ENCODE measurements at places on chromosomes 2 and 18.

DNA sequence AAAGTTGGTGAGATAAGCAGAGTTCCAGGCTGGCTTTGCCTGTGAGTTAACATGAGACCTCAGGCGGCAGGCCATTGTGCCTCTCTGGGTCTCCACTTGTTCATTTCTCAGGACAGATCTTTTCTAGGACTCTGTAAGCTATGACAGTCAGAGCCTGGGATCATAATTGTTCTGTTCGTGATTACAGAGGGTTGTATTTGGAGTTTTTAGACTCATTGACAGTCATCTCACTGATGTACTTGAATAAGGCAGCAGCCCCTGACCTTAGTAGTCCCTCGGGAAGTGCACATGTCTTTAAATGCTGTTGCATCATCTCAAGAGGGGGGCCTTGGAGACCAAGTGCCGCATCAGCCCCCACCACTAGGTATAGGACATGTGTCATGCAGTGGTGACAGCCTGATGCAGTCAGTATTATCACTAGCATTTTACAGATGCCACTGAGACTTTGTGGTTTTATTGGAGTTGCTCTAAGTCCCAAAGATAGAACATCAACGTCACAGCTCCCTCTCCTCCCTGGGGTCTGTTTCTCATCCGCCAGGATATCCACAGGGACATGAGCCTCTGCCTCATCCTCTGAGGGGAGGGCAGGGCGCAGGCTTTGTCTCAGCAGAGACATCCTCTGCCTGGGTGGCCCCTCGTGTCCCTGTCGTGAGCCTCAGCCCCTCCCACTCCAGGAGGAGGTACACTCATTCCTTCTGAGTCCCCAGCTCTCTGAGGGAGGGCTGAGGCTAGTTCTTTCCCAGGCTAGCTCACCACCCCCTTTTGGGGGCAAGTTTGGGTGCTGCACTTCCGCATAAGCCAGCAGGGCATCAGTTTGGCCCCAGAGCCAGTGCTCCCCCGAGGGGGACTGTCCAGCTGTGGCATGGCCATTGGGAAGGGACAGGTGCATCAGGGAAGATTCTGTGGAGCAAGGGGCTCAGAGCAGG is 14.1 kb downstream of the GLI2 start:
- DNase-seq = no peak

- DNase-seq = no peak
Observed at GRCh38 chr2:187982668-187983067, 309.0 kb upstream of the GULP1 start.

DNA sequence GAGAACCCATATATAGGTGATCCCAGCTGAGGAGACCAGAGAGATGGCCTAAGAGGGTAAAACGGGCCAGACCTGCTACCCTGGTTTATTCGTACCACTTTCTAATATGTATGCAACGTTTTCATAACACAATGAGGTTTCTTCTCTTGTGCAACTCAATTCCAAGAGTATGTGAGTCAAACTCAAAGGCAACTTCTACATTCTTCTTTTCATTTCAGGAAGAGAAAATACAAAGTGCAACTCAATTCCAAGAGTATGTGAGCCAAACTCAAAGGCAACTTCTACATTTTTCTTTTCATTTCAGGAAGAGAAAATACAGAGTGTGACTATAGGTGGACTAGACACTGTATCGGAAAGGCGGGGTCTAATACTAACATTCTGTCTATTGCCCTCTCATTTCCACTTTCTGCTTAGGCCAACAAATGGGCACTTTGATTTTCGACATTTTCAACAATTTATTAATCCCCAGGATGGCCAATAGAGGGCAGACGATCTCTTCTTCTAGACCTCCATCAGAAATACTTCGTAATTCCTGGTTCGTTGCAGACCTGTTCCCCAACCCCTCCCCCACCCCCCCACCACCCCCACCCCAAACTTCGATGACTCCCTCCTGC is 3.7 kb upstream of the CRIM1 start:
- peak; percentile 77 for DNase-seq

GRCh38 chr2:197919487-197919886 is 115.1 kb downstream of the PLCL1 start:
- DNase-seq = no peak

DNA sequence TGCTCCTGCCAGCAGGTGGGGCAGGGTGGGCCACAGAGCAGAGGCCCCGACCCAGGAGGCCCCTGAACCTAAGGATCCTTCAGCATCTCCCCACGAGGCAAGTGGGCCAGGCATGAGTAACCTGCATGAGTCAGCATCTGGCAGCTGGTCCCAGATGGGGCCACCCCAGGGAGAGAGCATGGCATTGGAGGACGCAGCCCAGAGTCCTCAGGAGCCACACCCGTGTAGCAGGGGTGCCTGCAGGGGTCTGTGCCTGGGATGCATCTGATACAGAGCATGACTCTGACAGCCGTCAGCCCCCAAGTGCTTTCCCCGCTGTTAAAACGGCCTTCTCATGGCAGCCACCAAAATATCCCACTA is 185.6 kb upstream of the SALL3 start:
- no peak for DNase-seq

GRCh38 chr2:151261977-151262291 is 271 bp upstream of the RBM43 start:
- no peak for DNase-seq

GRCh38 chr2:11574176-11575046 is 40.6 kb downstream of the GREB1 start:
- no peak for DNase-seq

DNA sequence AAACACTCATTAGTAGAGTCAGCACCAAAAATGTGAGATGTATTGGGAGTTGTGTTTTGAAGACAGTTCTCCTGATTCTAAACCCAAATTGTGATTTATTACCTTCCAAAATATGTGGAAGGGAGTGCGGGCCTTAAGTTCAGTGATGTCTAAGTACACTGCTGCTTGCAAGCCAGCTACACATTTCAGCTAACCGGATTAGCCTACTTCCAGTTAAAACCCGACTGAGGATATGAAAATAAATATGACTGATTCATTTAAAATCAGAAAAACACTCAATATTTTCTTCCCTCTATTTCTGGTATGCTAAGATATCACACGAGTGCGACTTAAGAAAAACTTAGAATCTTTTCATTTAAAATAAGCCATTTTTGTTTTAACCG is 907 bp downstream of the FHL2 start:
- DNase-seq = no peak

DNA sequence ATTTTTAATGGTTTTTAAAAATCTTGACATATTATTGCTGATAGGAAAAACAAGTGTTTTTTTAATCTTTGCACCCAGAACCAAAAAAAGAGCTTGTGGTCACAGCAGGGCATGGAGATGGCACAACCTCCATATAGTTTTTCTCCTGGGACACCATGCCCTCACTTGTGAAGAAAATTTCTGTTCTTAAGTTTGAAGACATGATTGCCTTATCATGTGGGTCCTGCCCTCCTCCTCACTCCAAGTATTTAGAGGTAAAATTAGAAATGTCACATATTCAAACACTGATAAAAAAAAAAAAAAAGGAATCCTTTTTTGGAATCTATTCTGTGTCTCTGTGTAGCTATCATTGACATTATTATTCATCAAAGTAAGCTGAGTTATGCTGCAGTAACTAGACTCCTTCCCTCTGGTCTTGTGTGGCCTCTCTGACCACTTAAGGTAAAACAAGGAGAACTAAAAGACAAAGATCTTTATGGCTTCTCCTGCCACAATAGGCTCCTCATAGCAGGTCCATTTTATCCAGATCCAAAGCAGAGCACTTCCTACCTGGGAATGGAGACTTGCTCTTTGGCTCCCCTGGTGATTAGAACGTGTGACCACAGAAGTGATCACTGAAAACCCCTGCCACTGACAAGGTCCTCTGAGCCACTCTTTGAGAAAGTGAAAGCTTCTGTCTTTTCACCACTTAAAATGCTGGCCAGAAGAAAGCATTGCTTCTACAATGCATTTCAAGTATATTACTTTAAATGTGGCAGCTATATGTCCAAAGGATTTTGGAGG is 19.8 kb downstream of the ADD2 start:
- no peak for DNase-seq

GRCh38 chr2:241968417-241968816 is 98.9 kb downstream of the RTP5 start:
- no peak for DNase-seq

DNA sequence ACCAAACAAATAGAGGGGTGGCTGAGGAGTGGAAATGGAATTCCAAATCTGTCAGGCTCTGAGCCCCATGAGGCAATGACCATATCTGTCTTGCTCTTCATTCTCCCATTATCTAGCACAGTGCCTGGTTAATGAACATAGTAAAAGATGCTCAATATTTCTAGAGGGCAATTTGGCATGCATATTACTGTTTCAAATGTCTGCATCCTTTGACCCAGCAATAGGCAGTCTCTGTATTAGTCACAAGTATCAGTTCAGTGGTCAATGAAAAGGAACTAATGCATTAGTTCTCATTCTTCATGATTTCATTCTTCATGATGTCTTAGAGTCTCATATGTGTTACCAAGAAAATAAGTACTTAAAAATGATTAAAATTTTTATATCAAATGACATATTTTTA is 28.4 kb upstream of the MALL start:
- DNase-seq = no peak

GRCh38 chr2:204453730-204454167 is 91.5 kb upstream of the PARD3B start:
- peak; percentile 51 for DNase-seq

GRCh38 chr2:190847504-190848081 is 33.0 kb upstream of the GLS start:
- no peak for DNase-seq

DNA sequence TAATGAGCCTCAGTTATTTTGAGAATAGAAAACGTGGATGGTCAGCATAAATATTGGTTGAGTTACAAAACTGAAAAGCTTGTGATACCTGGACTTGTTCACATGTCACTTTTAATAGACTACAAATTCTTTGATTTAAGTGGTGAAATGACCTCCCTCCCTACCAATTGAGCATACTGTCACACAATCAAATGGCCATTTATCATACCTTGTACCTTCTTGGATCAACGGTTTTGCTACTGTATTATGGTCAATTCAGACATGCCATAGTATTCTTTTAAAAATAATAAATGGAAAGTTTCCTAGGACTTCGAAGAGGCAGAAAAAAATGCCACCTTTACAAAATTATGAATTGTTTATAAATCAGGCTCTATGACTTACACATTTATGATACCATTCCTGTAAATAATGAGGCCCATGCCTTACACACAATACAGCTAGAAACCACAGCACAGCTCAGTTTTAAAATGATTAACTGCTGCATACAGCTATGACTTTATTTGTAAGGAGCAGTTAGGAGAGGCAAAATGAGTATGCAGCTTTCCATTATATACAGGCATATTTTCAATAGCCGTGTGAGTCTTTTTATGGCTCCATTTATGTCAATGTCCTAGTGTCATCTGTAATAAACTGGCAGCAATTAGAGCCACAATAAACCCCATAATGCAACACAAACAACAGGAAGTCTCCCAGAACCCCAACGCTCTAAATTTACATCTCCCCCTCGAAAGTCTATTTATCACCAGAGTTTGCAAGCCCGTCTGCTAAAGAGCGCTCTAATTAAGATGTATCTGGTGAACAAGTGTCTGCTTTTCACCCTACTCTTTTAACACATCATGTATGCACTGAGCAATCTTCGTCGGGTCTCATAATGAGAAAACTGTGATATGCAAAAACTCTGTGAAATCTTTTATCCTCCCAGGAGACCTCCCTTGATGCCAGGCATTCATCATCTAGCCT is 176.1 kb downstream of the ZNF521 start:
- no peak for DNase-seq

DNA sequence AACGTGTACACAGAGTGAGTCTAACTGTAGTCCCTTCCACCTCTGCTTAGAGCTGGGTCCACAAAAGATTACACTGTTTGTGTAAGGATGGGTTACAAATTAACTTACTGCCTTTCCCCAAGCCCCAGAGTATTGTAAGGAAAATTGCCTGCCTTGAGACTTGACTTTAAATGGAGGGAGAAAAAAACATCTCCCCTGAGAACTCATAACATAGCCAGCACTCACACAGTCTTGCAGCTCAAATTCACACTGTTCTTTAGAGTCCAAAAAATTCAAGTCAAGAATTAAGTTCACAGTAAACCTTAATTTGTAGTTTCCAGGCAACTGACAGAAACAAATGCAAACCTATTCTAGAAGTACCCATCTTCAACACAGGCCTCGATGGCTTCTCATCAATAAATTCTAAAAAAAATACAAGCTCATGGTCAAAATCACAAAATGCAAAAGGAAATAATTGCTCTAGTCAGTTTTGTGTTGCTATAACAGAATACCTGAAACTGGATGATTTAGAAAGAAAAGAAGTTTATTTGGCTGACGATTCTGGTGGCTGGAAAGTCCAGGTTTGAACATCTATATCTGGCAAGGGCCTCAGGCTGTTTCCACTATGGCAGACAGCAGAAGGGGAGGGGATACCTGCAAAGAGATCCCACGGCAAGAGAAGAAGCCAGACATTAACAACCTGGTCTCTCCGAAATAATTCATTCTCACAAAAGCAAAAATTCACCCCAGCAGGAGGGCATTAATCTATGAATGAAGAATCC is 34.6 kb upstream of the TMEM17 start:
- DNase-seq = no peak

DNA sequence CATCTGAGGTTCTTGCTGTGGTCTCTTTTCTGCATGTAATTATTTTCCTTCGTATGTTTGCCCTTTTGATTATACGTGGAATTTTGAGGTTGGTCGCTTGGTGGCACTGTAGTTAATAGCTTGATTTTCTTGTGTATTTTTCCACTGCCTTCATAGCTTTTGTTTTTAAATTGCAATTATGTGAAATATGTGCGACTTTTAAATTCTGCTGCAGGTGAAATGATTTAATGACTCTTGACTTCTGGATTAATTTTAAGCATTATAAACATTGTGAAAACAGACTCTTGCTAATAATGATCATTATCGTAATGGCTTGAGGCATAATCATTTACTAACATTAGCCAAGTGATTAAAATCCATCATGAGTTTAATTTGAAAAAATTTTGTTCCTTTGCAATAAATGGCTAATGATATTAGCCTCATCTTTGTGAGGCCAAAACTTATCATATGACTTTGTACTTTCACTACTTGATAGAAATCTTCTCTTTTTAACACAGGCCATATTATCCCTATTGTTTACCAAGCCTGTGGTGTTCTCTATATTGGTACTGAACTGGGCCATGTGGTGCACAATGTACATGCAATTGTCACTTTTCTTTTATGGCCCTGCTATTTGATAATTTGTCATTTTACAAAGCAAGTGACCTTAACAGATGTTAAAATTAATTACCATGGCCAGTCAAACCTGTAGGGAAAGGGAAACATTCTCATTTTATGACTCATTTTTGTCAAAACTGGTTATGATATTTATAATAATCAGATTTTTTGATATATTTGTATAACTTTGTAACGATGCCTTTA is 62.8 kb upstream of the NEUROD1 start:
- peak; percentile 73 for DNase-seq

DNA sequence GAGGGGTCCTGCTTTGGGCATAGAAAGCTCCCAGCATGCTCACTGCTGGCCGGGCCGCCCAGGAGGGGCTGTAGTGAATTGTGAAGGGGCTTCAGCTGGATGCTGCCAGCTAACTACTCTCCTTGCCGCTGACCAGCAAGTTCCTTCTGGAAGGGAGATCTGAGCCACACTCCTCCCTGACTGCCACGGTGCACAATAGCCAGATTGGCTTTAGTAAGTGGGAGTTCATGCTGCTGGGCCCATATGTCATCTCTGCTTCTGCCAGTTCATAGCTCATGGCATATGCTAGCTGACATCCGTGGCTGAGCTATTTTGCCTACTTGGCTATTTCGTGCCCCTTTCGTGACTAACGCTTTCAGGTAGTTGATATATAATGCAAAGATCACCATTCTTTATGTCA is 51.6 kb upstream of the ROCK2 start:
- DNase-seq = no peak

All from SW 1271 (cell line).